Hindlimb muscle (tissue), 1 donor: ENCODE measurements at places on chromosomes 13 and 19. TPM values are rescaled to one million over a fixed set of nuclear protein-coding genes. Genes with fewer than 3 reads are reported as not detected.

Gene RYR1
- 771 TPM for polyA plus RNA-seq

Gene ZNF486
- polyA plus RNA-seq: 4.9 TPM

Gene HAUS8
- 8.4 TPM for polyA plus RNA-seq

Gene PMIS2
- polyA plus RNA-seq: not detected

Gene ZNF540
- polyA plus RNA-seq: 3.6 TPM

Gene CFAP97D2
- polyA plus RNA-seq: not detected

Gene TLE6
- polyA plus RNA-seq: 0.74 TPM

DNA sequence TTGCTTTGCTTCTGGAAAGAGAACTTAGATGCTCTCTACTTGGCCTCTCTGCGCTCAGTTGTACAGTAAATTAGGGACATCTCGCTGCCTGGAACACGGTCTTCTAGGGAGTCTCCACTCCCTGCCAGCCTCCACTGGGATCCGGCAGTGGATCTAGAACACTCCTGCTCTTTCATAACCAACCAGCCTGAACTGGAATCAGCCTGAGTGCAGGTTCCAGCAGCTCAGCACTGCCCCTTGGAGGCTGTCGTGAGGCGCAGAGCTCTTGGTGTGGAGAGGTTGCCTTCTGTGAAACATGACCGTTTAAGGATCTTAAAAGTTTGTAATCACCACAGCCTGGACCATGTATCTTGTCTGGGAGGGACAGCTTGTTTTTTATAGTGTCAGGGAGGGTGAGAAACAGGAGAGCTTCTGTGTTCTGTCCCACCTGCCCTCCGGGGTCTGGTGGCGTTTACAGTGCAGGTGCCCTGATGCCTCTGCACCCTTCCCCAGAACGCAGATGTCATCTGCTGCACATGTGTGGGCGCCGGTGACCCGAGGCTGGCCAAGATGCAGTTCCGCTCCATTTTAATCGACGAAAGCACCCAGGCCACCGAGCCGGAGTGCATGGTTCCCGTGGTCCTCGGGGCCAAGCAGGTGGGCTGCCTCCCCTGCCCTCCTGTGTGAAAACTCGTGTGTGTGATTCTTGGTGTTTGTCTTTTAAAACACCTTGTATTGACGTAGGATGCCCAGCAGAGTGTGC, 24.8 kb downstream of the UPF1 start:
- DNase-seq: no peak

DNA sequence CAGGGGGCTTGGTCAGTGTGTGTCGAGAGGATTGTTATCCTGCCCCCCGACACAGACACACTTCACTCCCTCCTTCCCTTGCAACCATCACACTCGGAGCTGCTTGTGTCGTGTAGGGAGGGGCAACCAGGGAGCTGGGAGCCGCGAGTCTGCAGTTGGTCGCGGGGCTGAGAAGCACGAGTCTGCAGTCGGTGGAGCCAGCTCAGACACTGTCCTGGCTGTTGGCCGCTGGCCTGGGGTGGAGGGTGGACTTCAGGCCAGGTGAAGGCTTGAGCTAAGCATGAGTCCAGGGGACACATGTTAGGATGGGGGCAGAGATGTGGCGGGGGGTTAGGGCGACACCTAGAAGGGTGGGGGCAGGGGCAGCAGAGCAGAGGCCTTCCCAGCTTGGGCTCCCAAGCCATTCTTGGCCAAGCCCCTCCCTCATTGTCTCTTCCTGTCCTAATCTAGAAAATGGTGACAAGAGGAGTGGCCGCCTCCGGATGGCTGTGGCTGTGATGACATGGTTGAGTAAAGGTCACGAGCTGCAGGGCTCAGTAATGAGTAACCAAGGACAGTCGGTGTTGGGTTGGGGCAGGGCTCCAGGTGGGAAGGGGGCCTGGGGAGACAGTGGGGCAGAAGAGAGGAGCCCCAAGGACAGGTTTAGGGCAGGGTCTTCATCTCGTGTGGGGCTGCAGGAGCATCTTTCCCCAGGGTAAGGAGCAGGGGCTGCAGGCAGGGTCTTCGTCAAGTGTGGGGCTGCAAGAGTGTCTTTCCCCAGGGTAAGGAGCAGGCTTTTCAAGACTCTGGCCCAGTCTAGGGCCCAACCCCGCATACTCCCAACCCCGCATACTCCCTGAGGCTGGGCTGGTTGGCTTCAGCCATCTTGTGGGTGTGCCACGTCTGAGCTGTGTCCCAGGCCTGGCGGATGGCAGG, 8.6 kb downstream of the PPP5C start:
- no peak for DNase-seq

DNA sequence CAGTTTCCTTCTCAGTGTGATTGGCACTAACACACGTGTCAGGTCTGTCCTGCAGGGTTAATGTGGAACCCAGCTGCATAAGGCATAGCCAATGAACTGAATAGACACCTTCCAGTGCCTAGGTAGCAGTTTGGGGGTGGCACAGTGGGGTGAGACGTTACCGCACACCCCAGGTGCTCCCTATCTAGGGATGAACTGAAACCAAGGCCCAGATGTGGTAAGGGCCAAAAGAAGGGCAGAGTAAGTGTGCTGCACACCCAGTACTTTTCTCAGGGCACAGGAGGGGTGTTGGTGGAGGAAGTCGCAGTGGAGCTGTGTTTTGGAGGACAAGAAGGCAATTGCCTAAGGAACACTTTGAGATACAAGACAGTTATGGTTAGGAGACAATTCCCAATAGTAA, 317.9 kb upstream of the TSHZ3 start:
- DNase-seq: no peak

DNA sequence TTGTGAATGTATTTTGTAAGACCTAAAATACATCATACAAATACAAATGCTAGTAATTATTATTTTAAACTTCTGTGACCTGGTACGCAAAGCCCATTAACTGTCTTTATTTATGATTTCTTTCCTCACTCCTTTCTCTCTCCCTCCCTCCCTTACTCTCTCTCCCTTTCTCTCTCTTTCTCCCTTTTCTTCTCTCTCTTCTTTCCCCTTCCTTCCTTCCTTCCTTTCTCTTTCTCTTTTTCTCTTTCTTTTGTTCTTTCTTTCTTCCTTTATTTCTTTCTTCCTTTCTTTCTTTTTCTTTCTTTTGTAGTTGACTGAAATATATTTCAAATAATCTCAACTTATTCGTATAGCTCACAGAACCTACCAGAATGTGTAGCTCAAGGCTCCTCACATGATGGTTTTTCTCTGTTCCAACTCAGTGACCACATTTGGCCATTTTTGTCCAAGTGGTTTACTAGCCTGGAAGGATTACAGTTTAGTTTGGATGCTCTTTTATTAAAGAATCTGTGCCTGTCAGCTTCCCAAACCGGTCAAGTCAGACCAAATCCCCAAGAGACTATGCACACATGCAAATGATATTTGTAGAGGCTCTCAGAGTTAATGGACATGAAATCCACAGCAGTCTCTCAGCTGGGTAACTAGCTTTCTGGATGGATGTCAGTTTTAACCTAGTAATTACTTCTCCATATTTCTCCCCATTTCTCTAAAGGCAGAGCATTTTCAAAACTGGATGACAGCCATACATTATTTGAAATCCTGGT, 71.7 kb downstream of the POSTN start:
- peak; percentile 78 for DNase-seq

GRCh38 chr13:30819136-30819888, 84.0 kb downstream of the ALOX5AP start:
- DNase-seq: no peak

DNA sequence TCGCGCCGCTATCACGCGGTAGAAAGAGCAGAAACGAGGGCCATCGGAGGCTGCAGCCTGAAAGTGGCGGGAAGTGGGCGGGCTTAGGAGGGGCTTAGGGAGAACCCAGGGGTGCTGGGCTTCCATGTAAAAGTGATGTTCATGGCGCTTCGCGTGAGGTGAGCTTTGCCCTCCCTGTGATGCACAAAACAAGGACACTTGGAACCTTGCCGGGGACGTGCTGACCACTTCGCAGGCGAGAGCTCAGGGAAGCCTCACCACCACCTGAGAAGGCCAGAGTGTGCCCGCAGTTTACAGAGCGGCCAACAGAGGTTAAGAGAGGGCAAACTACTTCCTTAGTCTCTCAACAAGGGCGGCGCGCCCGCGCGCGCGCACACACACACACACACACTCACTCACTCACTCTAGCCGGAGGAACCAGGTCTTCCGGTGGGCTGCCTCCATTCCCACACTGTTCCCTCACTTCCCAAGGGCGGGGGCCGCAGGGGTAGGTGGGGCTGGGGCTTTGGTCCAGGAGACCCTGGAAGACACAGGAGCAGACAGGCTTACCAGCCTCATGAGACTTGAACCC, 651 bp downstream of the GAPDHS start:
- DNase-seq: no peak

DNA sequence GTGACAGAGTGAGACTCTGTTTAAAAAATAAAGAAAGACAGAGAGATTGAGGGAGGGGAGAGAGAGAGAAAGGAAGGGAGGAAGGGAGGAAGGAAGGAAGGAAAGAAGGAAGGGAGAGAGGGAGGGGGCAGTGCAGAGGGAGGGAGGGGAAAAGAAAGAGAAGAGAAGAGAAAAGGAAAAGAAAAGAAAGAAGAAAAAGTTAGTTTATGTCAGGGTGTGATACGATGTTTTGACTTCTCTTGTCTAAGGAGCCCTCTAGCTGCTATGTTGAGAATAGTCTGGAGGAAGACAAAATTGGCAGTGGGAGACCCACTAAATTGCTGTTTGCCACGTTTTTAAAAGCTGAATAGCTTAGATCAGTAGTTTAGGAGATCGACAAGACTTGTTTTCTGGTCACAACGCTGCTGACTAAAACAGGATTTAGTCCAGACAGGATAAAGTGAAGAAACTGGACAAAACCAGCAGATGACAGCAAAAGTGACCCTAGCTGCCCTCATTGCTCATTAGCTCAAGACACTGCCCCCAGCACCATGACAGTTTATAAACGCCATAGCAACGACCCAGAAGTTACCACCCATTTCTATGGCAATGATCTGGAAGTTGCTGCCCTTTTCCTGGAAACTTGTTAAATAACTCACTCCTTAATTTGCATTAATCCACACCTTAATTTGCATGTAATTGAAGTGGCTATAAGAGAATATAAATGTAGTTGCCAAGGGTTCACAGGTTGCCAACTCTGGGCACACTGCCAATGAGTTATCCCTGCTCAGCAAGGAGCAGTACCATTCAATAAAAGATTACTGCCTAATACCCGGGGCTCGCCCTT, 11.1 kb downstream of the TEX101 start:
- DNase-seq: no peak

DNA sequence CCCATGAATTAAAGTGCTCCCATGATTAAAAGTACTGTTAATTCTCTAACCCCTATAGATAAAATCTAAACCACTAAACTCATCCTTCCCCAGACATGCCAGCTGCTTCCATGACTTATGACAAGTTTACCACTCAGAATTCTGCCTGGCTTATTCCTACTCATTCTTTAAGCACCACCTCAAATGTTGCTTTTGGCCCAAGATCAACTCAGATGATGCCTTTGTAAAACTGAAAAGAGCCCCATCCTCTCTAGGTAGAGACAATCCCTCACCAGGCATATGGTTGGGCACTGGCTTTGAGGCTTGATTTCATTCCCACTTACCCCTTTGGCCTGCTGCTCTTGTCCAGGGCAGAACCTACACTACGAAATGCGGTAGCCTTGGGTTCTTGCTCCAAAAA, 250.0 kb downstream of the DNAJC15 start:
- DNase-seq: no peak

- DNase-seq: no peak
These were observed 65.6 kb upstream of the HTR2A start for GRCh38 chr13:46962281-46962941.

DNA sequence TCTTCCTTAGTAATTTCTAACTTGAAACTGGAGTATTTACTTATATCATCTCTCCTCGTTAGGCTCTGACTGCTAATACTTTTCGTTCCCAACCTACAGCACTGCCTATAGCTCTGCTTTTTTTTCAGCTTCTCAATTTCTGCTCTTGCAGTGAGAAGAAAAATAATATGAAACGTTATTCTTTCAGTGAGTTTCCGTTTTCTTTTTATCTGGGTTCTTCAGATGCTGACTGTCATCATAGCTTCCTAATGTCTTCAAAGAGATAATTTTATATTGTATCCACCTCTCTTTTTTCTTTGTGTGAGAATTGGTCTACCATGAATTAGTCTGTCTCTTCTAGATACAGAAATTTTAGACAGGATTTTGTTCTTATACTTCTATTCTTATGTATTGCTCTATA, 454.9 kb downstream of the LMO7 start:
- DNase-seq: no peak

GRCh38 chr13:38530492-38530891, 156.4 kb upstream of the FREM2 start:
- peak; percentile 9 for DNase-seq

GRCh38 chr19:7778081-7778480, 15.0 kb downstream of the CLEC4M start:
- DNase-seq: no peak

DNA sequence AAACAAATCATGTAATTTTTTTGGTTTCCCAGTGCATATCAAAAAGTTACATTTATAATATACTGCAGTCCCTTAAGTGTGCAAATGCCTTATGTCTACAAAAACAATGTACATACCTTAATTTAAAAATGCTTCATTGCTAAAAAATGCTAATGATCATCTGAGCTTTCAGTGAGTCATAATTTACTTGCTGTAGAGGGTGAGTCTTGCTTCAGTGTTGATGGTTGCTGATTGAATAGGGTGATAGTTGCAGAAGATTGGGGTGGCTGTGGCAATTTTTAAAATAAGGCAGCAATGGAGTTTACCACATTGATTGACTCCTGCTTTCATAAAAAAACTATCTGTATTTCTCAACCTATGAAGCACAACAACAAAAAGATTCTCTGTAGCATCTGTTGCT, 613.9 kb downstream of the TBC1D4 start:
- no peak for DNase-seq

DNA sequence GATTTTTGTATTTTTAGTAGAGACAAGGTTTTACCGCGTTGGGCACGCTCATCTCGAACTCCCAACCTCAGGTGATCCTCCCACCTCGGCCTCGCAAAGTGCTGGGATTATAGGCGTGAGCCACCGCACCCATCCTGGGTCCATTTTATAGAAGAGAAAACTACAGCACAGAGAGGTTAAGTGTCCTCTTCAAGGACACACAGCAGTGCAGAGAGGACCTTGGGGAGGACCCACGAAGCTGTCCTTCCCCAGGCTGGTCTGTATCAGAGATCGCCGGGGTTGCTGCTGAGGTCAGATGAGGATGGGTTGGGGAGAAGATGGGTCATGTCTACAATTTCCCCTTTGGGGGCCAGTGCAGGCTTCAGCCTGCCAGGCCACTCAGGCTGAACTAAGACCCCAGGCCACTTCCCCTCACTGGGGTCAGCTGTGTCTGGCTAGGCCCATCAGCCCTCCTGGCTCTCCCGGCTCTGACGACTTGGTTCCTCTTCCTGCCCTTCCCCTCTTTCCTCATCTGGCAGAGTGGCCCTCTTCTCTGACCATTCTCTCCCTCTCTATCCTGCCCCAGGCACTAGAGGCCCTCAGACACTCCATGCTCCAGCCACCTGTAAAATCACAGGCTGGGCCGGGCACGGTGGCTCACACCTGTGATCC, 9.6 kb downstream of the MYO1F start:
- no peak for DNase-seq

DNA sequence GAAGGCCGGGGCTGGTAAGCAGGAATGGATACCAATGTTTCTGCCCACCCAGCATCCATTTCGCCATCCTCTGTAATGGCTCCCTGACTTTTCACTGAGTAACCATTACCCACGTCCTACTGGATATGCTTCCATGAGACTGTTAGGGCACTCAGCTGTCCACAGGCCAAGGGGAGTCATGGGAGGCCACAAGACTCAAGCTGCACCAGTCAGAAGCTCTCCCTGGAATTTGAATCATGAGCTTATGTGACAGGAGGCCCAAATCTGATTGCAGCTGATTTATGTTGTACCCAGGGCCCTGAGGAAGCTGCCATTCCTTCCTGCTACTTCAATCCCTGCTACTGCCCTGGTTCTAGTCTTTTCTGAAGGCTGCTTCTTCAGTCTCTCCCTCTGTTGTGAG, 28.3 kb downstream of the DEDD2 start:
- DNase-seq: no peak

- no peak for DNase-seq
These were observed 6.0 kb downstream of the C13orf46 start for GRCh38 chr13:113967729-113968462.
